ENCODE measurements at places on chromosomes 4 and X.

- no peak for DNase-seq
Observed at GRCh38 chrX:118675966-118676349, 51.4 kb upstream of the IL13RA1 start.

GRCh38 chr4:1554876-1555265, 129.2 kb downstream of the FAM53A start:
- no peak for DNase-seq

GRCh38 chrX:124534536-124534935, 188.2 kb downstream of the SH2D1A start:
- DNase-seq = no peak

DNA sequence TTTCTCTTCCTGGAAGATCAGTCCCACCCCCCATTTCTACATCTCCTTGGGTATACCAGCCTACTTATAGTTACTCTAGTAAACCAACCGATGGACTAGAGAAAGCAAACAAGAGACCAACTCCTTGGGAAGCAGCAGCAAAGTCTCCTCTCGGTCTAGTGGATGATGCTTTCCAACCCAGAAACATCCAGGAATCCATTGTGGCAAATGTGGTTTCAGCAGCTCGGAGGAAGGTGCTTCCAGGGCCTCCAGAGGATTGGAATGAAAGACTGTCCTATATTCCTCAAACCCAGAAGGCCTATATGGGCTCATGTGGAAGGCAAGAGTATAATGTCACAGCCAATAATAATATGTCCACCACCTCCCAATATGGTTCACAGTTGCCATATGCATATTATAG, 78.2 kb upstream of the MYOZ2 start:
- DNase-seq = no peak

- DNase-seq = no peak
Observed at GRCh38 chr4:107966903-107967302, 22.8 kb upstream of the HADH start.

- no peak for DNase-seq
Observed at GRCh38 chrX:86946569-86946968, 571.0 kb upstream of the KLHL4 start.

- DNase-seq = no peak
Observed at GRCh38 chr4:160142579-160142978, 1039.7 kb downstream of the RAPGEF2 start.

GRCh38 chr4:48329976-48330375, 11.4 kb upstream of the SLAIN2 start:
- no peak for DNase-seq

GRCh38 chrX:107624893-107625292, 3.4 kb upstream of the PRPS1 start:
- DNase-seq = no peak

DNA sequence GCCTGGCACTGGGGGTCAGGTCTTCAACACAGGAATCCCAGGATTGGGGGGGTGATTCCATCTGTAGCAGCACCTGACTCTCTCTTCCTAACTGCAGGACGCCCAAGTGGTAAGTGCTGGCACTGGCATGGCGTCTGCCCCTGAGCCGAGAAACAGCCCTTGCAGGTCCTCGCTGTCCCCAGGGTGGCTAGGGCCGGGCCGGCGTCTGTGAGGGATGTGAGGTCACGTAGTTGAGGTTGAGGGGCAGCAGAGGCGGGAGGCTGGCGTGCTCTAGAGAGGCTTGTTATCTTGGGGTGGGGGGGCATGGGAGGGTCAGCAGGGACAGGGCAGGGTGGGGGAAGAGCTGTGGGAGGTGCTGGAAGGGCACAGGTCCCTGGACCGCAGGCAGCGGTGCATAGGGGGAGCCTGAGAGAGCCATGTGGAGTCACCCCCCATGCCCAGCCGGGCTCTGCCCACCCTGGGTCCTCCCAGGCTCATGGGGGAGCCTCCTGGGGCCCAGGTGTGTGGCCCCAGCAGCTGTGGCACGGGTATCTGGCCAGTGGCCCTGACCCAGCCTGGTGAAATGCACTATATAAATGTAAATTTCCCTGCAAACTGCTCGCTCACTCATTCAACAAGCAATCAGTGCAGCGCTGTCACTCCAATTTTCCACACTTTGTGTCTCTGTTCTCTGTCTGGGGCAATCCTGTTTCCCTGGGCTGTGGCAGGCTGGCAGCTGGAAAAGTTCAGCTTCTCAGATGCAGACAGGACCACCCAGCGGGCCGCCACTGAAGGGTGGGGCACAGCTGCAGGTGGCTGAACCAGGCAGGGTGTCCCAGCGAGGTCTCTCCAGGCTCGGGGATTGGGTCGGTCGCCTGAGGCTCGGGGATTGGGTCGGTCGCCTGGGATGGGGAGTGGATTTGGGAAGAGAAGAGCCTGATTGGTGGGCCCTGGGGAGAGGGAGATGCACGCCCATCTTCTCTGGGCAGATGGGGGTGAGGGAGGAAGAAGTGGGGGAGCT, 102.2 kb upstream of the NKX1-1 start:
- no peak for DNase-seq

DNA sequence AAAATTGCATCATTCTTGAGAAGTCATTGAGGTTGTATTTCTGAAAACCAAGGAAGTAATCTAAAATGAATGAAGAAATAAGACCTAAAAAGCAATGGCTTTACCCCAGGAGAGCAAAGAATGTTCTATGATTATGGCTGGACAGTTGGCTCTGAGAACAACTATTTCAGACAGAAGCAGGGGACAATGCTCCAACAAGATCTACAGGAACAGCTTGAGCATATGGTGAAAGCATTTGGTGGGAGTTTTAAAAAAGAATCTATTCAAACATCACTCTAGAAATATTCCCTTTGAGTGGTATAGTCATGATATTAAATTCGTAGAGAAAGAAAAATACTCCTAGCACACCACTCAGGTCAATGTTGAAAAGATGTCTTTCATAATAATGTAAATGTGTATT, 26.7 kb downstream of the DYNLT3 start:
- DNase-seq = no peak

GRCh38 chr4:46379101-46379500, 10.8 kb downstream of the GABRA2 start:
- no peak for DNase-seq

- DNase-seq = no peak
Observed at GRCh38 chrX:9605484-9605883, 140.6 kb downstream of the TBL1X start.

- no peak for DNase-seq
Observed at GRCh38 chrX:129724754-129725153, 14.0 kb upstream of the XPNPEP2 start.

DNA sequence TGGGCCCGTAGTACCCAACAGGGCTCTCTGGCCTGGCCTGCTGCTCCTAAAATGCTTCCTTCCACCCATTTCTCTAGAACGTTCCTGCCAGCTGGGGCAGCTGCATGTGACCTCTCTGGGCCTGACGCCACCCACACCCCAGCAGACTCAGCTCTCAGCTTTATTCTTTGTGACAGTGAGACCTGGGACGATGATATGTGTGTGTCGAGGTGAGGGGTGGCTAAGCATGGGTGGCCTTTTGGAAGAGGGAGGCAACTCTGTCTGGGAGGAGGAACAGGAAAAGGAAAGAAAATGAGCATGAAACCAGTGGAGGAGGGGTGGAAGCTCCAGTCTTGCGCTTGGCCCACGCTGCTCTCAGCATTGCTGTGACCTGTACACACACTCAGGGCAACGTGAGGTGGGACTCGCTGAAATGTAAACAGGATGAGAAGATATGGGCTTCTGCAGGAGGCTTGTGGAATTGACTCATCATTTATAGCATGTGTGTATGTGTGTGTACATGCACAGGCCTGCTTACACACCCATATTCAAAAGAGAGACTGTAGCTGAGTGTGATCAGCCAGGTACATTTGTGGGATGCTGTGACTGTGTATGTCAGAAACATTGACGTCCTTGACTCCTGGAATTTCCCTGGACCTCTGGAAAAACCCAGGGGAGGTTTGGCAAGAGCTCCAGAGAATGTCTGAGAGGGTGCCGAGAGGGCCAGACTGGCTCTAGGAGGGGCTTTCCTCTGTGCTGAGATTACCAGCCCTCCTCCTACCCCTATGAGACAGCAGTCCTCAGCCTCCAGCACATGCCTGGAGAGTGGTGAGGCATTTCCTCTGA, 137.9 kb downstream of the PJA1 start:
- no peak for DNase-seq

GRCh38 chrX:15646543-15646942, 18.1 kb downstream of the CLTRN start:
- DNase-seq = no peak

- DNase-seq = no peak
Observed at GRCh38 chr4:99683895-99684294, 26.3 kb upstream of the C4orf54 start.

DNA sequence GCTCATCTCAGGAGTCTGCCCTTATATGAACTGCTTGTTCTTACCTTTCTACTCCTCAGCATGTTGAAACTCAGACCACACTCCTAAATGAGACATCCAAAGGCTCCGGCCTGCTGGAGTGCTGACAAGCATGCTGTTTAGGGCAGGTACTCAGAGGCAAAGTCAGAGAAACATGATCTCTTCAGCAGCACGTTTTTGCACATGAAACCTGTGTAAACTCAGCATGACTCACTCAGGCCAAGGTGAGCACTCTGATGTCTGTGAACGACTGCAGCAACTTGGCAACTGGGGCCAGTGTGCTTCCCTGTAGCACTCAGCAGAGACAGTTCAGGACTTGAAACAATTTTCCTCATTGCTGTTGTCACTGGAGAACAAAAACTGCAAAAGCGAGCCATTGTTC, 109.6 kb downstream of the PACRGL start:
- DNase-seq = no peak

GRCh38 chr4:53645108-53645507, 53.8 kb upstream of the LNX1 start:
- DNase-seq = no peak

DNA sequence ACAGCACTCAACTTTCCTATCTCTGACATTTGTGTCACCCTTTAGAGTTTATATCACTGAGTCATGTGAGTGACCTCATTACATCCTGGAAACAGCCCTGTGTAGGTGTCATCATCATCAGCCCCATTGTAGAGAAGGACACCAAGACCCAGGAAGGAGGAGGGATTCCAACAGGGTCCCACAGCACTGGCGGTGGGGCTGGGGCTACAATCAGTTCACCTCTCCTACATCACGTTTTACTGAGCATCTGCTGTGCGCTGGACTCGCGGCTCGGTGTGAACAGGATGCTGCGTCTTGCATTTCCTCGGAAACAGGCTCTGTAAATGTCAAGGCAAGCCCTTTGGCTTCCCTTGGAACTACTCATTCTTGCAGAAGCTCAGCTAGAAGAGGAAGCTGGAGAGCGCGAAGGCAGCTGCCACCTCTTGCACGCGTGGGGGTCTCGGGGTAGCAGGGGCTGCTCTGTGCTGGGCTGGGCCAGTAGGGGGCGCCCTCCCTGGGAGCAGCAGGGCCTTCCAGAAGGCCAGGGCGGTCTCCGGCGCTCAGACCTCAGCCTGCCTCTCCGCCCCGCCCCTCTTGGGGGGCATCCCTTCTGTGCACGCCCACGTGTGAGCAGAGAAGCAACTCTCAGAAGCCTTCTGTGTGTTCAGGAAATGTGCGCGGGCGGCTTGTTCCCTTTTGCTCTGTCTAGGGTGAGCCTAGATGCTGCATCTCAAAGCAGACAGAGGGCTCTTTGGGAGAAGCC, 29.0 kb downstream of the REELD1 start:
- DNase-seq = no peak

DNA sequence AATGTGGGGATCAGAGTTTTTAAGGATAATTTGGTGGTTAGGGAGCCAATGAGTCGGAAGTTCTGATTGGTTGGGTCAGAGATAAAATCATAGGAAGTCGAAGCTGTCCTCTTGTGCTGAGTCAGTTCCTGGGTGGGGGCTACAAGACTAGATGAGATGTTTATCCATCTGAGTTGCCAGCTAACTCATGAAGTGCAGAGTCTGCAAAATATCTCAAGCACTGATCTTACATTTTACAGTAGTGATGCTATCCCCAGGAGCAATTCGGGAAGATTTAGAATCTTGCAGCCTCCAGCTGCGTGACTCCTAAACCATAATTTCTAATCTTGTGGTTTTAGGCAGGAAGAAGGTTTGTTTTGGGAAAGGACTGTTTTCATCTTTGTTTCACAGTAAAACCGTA, 565.8 kb upstream of the SPANXN1 start:
- DNase-seq = no peak

GRCh38 chr4:143559757-143560147, 46.2 kb downstream of the SMARCA5 start:
- no peak for DNase-seq

DNA sequence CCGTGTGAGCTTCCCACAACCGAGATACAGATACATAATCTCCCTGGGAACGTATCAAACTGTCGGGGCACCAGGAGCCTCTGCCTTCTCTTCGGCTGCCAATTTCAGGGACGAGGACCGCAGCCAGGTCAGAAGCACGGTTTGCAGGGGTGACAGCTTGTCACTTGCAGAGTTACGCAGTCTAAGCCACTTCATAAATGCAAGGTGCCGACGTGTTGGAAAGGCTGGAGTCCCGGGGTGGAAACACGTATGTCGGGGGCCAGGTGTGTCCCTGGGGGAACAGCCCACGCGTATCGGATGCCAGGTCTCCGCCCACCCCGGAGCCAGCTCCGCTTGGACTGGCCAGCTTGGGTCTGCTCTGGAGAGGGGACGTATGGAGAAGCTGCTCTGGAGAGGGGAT, 76.3 kb upstream of the SHOX start:
- no peak for DNase-seq

DNA sequence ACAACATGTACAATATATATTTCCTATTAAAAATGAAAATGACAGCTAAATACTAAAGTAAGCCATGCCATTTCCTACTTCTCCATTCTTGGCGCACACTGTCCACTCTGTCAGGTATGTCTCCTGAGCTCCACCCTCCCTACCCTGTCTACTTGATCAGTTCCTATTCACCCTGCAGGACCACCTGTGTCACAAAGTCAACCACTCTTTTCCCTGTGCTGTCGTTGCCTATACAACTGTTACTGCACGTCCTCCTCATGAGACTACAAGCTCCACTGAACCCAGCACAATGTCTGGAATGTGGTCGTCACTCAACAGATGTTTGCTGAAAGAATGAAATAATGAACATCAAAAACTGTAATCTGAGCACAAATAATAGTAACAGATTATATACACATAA, 54.9 kb downstream of the SLC9A7 start:
- DNase-seq = no peak
